MG63 (cell line): ENCODE measurements at places on chromosomes 4 and X.

DNA sequence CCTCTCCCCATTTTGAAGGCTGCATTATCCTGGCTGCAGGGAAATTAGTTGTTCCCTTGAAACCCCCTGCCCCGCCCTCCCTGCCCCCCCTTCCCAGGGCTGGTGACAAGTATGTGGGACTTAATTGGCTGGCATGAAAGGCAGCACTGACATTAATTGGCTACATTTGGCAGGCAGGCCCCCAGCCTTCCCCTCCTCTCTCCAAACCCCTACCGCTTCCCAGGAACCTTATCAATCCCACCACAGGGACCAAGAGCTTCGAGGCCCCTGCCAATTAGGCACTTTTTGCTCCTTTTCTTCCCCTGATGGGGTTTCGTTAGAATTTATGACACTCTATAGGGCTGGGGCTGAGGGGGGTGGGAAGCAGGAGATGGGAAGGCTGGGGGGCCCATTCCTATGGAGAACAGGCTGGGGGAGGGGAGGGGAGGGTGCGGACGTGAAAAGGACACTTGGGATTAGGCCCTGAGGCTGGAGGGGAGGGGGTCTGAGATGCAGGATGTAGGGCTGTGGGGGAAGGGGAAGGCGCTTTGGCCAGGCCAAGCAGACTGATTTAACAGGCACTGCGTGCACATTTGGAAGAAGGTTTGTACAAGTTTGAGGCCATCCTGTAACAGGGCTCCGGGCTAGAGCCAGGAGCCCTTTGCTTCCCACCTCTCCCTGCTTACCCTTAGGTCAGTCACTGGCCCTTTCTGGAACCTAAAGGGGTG, 52.2 kb downstream of the EFNB1 start:
- no peak for DNase-seq

- DNase-seq, result no peak
These were observed 28.9 kb upstream of the MID1 start for GRCh38 chrX:10649265-10649664.

- no peak for DNase-seq
These were observed 157.0 kb upstream of the DDIT4L start for GRCh38 chr4:100347241-100347640.

DNA sequence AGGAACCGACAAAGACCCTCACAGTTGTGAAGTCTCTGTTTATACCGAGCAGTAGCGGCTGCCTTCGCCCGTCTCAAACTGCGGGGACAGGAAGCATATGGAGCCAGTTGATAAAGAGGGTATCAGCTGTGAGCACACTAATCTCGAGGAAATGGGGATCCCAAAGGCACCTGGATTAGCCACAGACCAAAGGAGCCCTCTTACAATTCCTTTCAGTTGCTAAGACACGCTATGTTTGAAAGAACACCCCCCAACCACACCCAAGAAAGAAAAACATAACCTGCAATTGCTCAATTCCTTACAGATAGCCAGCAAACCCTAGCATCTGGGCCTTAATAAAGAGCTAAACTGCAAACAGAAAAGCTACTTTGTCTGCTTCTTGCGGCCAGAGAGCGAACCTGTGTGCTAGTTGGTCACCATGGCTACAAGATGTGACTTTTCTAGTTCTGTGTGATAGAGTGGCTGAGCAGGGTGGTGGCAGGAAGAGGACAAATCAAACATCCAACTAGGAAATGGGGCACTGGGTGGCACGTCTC, 23.3 kb upstream of the CHRNA9 start:
- DNase-seq, result no peak
